ENCODE measurements at places on chromosomes 5 and 9.

DNA sequence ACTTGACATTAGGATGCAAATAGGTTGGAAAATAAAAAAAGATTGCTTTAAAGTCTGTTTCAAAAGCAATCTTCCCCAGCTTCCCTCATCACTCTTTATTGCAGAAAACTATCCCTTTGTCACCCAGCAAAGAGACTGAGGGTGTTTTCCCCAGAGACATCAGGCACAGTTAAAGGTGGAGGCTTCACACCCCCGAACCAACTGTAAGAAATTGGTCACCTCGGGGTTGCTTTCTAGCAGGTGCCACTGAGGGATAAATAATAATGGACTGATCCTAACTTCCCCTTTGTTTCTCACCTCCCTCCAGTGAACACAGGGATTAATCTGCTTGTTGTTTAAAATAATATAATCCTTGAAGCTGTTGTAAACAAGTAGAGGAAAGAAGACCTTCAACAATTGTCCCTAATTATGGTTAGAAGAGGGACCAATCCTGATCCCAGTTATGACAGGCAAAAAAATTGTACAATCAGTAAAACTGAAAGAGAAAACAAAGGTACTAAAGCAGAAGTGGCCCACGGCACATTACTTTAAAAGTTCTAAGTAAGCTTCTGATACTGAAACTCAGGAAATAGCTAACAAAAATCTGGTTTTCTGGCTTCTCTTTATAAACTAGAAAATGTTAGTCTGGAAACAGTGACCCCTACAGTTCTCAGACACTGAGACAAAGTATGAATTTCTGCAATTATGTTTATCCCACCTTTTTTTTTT is 6.6 kb upstream of the PCSK1 start:
- peak; percentile 93 for DNase-seq

DNA sequence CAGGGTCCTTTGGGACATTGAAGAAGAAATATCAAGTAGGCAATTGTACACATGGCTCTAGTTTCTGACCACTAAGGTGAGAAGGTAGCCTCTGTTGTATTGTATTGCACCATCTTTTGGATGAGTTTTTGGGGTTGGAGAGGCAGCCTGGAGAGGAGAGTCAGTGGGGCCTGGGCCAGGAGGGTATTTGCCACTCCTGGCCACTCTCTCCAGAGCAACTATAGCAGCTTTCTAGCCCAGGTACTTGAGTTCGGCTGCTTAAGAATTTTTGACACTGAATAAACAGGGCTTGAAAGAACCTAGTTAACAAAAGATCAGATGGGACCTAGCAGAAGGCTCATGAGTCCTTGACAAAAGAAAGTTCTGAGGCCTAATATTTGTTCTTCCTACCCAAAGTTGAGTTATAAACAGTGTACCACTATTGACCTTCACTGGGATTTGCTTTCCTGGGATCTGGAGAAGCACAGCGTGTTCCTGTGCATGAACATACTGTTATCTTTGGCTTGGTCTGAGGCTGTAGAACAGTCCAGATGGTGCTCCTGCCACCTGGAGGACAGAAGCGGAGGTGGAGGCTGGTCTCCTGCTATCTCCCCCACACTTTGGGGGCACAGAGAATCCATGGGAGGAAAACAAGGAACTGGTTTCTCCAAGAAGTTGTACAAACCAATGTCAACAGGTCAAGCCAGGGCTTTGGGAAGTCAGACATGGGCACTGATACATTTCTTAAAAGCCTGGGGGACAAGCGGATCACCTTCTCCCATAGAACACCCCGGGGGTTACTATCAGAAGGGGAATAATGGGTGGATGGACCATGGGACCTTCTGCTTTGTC is 110.4 kb upstream of the LIFR start:
- no peak for DNase-seq

DNA sequence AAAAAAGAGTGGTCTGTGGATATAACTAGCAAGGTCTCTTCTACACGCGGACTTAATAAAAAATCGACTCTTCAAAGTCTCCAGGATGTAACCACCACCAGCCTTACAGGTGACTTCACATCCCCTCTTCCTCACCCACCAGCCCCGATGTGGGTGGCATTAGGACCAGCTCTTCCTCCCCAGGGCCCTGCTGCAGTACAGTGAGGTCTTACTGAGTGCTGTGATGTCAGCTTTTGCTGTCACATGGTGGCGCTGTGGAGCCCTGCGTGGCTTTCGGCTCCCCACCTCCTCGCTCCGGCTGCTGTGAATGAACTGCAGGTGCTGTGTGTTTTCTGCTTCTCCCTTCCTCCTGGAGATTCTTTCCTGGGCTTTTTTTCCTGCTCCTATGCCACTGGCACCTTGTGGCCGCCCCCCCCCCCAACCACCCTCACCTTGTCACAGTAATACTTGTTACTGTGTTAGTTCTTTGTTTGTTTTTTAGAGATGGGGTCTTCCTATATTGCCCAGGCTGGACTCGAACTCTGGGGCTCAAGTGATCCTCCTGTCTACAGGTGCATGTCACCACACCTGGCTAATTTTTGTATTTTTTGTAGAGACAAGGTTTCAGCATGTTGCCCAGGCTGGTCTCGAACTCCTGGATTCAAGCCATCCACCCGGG is 15.8 kb upstream of the RAPGEF1 start:
- peak; percentile 87 for DNase-seq

DNA sequence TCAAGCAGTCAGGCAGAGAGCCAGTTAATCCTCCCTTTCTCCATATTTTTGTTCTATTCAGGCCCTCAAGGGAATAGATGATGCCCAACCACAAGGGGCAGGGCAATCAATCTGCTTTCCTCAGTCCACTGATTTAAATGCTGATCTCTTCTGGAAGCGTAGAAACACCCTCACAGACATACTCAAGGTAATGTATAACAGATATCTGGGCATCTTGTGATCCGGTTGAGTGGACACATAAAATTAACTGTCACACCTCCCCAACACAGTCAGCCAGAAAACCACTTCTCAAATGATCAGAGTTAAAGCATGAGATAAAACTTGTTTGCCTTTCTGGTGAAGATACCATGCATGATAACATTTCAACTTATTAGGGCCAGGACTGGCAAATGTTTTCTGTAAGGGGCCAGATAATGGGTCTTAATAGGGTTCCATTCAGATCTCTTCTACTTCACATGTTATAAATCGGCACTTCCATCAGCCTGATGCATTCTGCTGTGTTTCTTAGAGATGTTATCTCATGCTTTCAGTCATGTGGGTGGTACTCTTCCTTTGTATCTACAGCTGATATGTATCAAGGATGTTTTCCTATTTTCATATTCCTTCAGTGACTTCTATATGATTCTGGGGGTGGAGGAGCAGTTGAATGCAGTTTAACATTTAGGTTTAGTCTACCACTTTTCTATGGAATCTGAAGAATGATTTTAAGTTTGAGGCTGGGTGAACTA is 58.9 kb upstream of the CNTLN start:
- DNase-seq: no peak

GRCh38 chr9:127167560-127168326 is 45.3 kb upstream of the ANGPTL2 start:
- DNase-seq: no peak

DNA sequence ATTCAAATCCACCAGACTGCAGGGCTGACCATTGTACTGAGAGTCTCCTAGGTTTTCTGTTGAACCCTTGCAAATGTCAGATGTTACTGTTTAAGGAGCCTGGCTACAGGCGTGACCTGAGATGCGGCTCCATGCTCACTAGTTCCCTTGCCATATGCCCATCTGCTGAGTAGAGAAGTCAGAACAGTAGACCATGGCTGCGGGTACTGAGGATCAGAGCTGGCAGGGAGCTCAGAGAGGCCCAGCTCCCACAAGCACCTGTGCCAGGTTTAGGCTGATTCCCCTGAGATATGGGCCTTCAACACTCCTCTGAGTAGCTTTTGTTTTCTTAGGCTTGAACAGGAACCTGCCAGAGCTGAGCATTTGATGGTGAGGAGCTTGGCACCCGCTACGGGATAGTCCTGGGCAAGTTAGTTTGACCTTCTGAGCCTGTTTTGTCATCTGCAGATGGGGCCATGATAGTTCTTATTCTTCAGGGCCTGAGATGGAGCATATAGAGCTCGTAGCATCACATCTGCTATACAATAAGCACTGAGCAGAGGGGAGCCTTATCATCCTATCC is 83.7 kb downstream of the BOD1 start:
- no peak for DNase-seq

- DNase-seq: no peak
Observed at GRCh38 chr9:19239955-19240354, 9.5 kb downstream of the DENND4C start.

- DNase-seq: no peak
Observed at GRCh38 chr9:104841601-104842141, 77.7 kb downstream of the NIPSNAP3B start.

DNA sequence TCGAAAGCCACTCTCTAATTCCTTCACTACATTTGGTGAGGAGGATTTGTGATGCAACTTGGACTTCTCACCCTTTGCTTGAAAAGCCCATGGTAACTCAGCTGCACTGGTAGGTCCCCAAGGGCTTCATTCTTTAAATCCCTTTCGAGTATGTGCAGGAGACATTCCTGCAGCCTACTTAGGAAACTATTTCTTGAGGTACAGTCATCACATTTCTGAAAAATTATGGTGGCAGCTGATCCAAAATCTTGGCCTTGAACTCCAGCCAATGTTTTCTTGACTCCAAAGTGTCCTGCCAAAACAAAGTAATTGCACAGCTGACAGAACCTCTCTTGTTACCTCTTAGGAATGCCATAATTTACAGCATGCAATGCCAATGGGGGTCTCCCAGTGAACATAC is 99.7 kb downstream of the NPR3 start:
- DNase-seq: no peak

- DNase-seq: no peak
Observed at GRCh38 chr9:103615994-103616393, 478.1 kb upstream of the SMC2 start.

DNA sequence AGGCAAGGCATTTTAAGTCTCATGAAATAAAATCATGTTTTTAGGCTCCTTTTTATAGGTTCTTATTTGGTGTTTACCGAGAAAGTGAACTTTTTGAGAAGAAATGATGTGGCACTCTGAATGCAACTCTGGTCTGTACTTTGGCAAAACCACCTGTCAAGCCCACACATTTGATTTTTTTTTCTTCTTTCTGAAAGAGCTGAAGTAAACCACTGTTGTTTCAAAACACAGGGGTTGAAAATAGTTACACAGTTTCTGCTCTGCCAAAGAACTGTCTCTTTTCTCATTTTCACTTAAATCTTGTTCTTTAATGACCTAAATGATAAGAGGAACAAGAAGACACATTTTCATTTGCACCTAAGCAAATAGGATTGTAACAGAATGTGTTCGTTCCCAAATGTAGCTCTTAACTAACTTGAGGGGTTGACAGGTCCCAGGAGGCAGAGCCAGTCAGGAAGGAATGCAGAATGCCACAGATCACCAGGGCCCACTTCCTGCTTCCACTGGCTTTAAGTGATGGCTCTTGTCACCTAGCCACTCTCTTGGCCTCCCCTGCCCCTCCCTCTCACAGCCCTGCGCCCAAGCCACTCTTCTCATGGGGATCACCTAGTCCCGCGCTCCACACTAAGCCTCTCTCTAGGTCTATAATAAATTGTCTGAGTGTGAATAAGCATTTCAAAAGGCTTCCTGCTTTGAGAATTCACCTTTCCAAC is 47.3 kb downstream of the MED27 start:
- peak; percentile 8 for DNase-seq

DNA sequence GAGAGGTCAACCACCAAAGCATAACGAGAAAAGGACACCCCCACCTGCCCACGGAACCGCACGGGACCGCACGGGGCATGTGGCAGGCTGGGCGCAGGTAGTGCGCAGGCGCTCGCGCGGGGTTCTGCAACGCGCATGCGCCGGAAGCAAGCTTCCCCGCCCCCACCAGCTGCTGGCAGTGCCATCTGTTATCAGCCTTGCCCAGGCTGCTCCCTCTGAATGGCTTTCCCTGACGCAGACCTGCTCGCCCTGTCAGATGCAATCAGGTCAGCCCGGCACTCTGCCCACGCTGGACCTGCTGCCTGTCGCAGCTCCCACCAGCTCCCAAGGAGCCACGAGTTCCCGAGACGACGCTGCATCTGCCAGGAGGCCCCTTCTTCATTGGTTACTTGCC is 22.8 kb downstream of the PTCH1 start:
- DNase-seq: peak; percentile 87

DNA sequence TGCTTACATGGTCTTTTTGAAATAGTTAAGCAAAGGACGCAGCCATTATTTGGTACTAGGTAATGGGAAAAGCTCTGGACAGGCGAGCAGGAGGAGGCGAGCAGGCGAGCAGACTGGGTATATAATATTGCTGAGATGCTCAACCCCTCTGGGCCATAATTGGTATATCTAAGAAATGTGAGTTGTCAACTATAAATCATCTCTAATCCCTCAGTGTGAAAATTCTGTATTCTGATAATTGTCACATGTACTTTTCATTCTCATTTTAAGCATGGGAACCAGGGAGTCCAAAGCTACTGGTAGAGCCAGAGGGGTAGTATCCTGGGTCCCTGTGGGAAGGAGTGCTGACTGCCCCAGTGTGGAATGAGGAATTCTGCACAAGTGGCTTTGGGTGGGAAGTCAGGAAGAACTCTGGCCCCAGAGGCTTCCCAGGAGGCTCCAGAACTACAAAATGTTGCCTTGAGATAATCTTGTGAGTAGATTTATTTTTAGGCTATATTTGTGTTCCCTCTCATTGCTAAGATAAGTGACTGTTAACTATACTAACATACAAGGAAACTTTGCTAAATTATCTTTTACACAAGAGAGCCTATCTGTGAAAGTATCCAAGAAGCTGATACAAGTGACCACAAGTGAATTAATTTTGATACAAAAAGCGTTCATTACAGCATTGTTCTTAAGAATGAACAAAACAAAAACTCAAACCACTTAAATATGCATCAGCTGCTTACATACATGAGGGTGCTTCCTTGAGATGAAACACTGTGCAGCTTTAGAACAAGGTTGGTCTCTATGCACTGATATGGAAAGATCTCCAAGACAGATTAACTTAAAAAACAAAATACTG is 70.5 kb upstream of the TNFAIP8 start:
- DNase-seq: no peak

- DNase-seq: no peak
Observed at GRCh38 chr5:116423141-116423540, 151.5 kb downstream of the SEMA6A start.

DNA sequence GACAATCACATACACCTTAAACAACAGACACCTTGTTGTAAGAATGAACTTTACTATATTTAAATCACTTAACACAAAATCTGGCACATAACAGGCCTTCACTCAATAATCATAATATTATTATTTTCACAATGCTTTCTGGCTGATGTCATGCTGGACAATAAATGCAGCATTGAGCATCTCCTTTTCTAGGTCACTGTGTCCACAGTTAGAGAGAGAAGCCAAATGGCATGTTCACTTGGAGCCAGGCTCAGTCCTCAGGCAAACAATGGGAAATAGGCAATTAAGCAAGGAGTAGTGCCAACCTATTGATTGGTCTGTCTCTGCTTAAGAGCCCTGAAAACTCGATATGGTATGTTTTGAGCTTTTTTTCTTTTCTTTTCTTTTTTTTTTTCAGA is 50.6 kb upstream of the KLF4 start:
- no peak for DNase-seq

GRCh38 chr5:132046880-132047299 is 13.6 kb upstream of the IL3 start:
- no peak for DNase-seq

- DNase-seq: peak; percentile 49
Observed at GRCh38 chr9:28668158-28668557, 1094.9 kb upstream of the C9orf72 start.
